T-helper 1 cell (primary cell): ENCODE measurements at places on chromosomes 16 and 17.

DNA sequence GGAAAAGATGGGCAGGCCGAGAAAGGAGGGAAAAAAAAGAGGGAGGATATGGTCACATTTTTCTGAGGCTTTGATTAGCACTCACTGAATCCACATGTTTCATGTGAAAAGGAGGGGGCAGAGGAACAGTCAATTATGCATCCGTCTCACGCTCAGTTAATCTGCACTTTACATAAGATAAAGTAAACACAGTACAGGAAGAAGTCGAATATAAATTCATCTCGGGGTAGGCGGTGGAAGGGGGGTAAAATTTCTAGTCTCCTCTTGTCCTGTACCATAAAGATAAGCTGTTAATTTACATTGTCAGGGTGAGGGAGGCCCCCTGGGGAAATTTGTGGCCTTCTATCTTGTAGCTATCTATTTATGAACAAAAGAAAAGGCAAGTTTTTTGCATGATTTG lies 73.1 kb upstream of the CES5A start:
- no peak for DNase-seq

GRCh38 chr16:106623-107324 lies 28.7 kb downstream of the MPG start:
- peak; percentile 35 for DNase-seq

GRCh38 chr16:47905771-47906170 lies 250.0 kb downstream of the ABCC12 start:
- no peak for DNase-seq

GRCh38 chr17:8149419-8150193 lies 2.6 kb downstream of the PER1 start:
- no peak for DNase-seq

GRCh38 chr17:15266325-15267125 lies 1.4 kb upstream of the PMP22 start:
- no peak for DNase-seq
